ENCODE measurements at places on chromosomes 7 and 10.

GRCh38 chr7:25752154-25752553 lies 399.8 kb upstream of the NFE2L3 start:
- no peak for DNase-seq

DNA sequence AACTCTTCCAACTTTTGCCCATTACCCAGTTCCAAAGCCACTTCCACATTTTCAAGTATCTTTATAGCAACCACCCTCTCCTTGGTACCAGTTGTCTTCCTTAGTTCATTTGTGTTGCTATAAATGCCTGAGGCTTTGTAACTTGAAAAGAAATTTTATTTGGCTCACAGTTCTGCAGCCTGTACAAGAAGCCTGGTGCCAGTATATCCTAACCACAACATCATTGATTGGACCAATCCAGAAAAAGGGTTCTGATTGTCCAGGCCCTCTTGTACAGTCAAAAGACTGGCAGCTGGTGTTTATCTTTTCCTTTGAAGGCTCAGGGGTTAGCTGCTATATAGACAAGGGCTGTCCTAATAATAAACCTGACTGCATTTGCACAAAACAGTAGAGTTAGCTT lies 21.1 kb upstream of the ABCC2 start:
- no peak for DNase-seq

DNA sequence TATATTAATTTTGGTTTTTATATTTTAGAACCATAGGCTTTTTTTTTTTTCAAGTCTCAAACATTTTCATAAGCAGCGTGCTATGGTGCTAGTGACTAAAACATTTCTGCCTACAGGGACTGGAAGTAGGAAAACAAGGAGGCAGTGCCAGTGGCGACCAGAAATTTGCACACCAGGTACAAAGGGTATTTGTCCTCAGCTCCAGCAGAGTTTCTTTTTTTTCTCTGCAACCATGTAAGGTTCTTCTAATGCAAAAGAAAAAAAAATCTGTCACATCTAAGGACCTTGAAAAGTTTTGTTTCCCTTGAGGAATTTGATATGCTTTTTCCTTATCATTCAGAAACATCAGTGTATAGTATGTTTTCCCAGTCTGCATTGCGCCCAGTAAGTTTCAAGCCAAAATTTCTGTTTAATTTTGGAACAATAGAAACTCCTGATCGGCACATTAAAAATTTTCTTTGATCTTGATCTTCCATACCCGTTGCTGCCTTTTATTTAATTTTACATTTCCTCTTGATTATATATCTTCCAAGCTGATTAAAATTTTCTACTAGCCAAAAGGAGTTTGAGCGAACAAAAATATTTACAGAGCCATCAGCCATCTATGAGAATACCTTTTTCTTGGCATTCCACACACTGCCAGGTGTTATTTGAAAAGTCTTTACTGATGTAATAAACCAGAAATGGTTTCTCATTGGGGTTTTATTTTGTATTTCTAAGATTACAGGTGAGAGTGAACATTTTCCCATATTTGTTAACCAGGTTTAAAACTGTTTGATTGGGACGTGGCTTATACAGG lies 956 bp upstream of the KLHDC10 start:
- no peak for DNase-seq

- DNase-seq = peak; percentile 26
Measured at GRCh38 chr7:106793015-106793975, 71.8 kb upstream of the PIK3CG start.

DNA sequence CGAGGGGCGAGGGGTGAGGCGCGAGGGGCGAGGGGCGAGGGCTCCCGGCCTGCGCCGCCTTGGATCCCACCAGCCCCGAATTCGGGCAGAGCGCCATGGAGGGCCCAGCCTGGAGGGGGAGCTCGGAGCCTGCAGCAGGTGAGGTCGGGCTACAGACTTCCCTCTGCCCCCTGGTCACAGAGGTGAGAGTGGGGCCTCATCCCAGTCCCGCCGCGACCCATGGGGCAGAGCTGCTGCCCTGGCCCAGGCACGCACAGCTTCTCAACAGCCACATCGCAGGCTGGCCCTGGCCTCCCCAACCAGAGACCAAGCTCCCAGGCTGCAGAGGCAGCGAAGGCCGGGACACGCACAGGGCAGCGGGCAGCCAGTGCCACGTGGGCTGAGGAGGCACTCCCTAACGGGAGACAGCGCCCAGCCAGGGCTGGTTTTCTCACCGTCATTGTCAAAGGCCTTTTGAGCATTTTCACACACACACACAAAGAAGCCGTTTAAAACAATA lies 191.8 kb downstream of the PTPRN2 start:
- DNase-seq = no peak

DNA sequence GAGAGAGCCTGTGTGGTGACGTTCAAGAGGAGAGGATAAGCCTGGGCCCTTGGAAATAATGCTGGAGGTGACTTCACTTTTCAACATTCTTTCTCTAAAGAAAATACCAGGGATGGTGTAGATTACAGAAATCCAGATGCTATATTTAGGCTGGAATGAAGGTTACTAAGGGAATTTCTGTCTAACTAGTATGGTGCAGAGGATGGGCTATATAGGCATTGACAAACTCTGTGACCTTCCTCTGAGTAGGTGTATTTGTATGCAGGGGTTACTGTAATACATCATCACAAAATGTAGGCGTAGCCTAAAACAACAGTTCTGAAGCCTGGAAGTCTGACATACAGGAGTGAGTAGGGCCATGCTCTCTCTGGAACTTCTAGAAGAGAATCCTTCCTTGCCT lies 155.3 kb upstream of the INHBA start:
- DNase-seq = peak; percentile 66

DNA sequence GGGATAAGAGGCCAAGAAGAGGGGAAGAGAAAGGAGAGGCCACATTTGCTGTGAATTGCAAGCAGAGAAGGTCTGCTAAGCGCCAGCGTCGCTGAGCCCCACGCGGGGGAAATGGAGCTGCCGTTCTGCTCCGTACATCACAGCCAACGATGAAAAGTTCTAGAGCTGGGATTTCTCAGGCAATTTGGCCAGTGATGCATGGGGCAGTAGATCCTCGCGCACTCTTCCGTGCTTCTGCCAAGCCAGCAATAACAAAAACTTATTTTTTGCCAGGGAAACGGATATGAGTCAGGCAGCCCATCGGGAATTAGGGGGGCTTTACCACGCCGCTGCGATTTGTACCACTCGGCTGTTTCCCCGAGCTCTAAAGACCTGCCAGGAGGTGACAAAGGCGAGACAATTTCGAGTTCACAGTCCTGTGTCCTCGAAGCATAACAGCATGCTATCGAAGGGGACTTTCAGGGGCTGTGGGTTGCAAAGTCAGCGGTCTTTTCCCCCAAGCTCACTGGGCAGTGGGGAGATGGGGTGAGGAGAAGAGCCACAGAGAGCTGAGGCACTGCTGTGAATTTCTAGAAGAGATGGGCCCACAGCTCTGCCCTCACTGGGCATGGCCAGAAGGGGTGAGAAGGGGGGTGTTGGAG lies 30.0 kb upstream of the SLF2 start:
- peak; percentile 61 for DNase-seq

- peak; percentile 92 for DNase-seq
Measured at GRCh38 chr7:128056901-128057300, 25.7 kb upstream of the LRRC4 start.

GRCh38 chr10:33478675-33479125 lies 144.2 kb upstream of the NRP1 start:
- no peak for DNase-seq

DNA sequence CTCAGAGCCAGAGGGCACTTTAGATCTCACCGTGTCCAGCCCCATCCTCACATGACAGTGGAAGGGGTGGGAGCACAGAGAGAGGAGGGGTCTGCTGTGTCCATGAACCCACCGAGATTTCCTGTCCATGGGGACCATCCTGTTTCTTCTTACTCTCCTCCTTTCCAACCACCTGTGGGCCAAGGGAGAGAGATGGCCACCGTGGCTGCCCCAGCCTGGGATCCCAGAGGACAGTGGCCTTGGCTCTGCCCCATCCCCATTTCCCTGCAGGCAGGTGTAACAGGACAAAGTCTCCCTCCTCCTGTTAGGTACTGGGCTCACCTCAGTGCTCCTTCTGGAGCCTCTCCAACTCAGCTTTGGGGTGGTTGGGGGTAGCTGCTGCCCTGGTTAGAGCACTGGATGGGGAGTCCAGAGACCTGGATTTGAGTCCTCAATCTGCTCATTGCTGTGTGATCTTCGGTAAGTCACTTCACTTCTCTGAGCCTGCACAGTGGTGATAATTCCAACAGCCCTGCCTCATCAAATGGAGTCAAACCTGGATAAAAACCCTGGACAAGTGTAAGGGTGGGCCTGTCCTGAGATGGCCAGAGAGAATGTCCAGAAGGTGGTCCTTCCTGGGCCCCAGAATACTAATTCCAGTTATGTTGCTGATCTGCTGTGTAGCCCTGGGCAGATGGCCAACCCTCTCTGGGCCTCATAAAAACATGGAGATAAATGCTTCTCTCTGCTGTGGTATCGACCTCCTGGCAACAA lies 17.8 kb upstream of the PCBD1 start:
- no peak for DNase-seq

DNA sequence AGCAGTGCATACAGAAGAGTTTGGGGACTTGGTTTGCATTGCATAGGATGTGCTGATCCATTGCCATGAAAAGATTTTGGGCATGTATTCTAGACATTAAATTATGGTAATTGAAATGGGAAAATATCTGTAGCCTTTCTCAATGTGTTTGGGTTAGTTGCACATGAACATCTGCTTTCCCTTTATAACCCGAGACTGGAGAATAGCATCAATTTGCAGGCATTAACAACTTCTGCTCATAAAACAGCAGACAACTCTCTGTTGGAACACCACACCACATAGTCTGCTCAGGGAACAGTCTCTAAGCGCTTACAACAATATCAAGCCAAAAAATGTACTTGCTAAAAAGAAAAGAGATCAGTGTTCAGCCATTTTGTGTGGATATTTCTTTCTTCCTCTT lies 1391.1 kb upstream of the LRRTM3 start:
- DNase-seq = no peak

- DNase-seq = no peak
Measured at GRCh38 chr10:43308515-43308914, 41.6 kb upstream of the RASGEF1A start.

DNA sequence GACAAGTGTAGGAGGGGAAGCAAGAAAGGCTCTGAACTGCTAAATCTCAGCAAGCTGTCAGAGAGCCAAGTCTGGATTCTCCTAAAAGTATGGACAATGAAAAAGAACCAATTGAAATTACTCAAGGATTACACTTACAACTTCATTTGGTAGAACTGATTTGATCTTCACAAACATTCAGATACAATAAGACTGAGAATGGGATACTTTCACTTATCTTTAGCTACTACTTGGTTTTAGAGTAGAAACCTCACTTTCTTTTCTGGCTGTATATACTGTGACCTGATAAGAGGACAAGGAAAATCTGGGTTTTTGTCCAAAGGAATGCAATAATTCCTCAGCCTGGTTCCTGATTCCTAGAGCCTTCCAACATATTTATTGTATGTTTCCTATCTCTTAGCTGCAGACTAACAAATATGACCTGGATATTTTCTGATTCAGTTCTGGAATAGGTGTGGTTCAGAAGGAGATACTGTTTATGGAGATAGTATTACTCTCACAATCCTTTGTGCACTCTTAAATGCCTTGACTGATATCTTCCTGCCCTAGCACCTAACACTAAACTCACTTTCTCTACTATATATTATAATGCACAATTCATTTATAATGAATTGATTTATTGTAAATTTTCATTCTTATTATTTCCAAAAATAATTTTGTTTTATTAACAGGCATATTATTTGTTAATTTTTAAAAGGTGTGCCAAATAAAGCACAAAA lies 7.3 kb downstream of the SEMA3A start:
- DNase-seq = no peak

- no peak for DNase-seq
Measured at GRCh38 chr7:157867685-157868305, 531.0 kb downstream of the DNAJB6 start.

GRCh38 chr7:40701836-40702551 lies 567.2 kb downstream of the SUGCT start:
- DNase-seq = no peak

GRCh38 chr10:14717552-14717951 lies 57.1 kb downstream of the FAM107B start:
- DNase-seq = no peak

DNA sequence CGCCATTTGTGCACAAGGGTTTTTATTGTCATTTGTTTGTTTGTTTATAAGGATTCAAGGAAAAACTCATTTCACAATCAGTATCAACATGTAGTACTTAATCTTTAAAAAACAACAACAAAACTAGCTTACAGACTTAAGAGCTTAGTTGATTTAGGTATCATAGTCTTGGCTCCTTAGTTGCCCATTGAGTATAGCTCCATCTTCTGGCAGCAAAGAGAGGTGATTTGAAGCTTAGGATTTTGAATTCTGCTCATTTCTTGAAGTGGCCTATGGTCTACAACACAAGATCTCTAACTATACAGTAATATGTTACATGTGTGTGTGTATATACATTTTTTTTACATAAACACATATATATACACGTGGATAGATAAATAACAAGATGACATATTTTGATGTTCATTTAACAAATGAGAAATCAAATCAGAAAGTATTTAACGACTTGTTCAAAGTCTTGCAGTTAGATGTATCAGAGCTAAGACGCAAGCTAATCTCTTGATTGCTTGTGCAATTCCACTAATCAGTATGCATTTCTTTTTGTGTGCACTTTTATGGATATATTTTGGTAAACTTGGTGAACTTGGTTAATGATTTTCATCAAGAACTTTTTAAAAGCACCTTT lies 307.3 kb downstream of the CAMK1D start:
- peak; percentile 64 for DNase-seq

DNA sequence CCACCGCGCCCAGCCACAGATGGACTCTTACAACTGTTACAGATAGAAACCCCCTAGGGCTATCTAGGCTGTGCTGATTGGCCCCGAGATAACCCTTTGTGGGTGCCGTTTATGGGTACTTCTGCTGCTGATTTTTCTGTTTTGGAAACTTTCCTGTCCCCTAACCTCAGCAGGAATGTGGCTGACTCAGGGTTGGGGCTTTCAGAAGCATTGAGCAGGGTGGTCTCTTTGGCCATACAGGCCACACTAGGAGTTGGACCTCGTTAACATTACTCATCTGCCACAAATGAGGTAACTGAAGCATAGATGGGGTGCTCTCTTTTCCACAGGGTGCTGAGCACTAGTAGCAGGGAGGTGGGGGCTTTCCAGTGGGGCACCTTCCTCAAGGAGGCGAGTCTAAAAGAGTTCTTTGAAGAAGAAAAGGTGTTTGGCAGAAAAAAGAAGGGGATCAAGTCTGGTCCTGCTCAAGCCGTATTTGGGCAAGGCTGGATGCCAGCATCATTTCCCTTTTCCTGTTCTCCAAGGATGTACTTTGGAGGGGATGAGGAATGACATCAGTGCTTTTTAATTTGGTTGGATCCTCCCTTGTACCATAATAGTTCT lies 6.4 kb downstream of the ZSCAN25 start:
- peak; percentile 8 for DNase-seq

DNA sequence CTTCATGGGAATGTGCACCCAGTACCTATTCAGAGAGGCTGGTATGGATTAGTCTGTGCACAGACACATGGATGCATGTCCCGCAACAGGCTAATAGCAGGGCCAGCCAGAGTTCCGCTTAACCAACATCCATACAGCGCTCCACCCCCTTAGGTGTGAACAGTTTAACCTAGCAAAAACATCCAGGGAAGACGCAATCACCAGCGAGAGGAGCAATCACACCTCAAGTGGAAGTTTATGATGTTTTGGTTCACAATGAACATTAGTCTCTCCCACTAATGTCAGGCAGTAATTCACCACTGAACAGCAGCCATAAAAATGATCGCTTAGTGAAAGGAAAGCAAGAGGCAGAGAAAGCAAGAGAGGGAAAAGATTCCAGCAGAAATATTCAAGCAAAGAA lies 91.1 kb downstream of the PLXNA4 start:
- no peak for DNase-seq

- DNase-seq = no peak
Measured at GRCh38 chr10:86345859-86346798, 20.5 kb downstream of the GRID1 start.

- DNase-seq = peak; percentile 60
Measured at GRCh38 chr7:33961948-33962347, 56.6 kb downstream of the BMPER start.
